D721Med (cell line): ENCODE measurements at places on chromosomes 6 and 20.

GRCh38 chr6:25025248-25025918 is 89.6 kb upstream of the RIPOR2 start:
- DNase-seq: no peak

- DNase-seq: no peak
Measured at GRCh38 chr20:48070991-48071652, 285.8 kb upstream of the SULF2 start.

GRCh38 chr20:11043001-11043400 is 369.2 kb upstream of the JAG1 start:
- DNase-seq: no peak

- no peak for DNase-seq
Measured at GRCh38 chr6:13485923-13486562, 1.4 kb downstream of the GFOD1 start.

DNA sequence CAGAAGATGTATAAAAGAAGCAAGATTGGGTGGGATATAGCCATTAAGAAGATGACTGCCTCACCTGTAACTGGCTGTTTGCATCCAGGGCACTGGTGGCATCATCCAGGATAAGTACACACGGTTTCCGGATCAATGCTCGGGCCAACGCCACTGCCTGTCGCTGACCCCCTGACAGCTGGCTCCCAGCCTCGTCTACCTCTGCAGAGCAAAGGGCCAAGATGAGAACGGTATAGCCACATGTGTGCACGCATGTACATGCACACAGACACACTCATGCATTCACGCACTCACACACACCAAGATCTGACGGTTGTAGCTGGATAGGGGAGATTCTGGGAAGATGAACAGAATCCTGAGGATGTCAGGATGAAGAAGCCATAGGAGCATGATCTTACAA is 3.2 kb upstream of the PSMB8 start:
- DNase-seq: no peak
